Nucleus accumbens (tissue), 56 donors: ENCODE measurements at places on chromosomes 2 and 18.

- DNase-seq, result no peak
Measured at GRCh38 chr18:75638223-75638775, 210.8 kb upstream of the SMIM21 start.

DNA sequence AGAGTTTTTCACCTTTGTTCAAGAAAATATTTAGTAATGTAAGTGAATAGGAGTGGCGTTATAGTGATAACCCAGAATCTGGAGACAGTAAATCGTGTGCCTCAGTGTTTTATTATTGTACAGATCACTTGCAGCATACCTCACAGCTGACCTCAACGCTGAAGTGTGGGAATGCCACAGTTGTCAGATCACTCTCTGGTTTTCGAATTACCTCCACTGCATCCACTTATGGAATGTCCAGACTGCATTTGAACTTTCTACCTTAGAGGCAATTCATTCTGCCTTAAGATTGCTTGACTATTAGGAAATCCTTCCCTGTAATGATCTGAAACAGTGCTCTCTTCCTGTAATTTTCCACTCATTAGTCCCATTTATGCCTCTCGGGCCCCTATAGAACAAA is 164.5 kb upstream of the ALPP start:
- no peak for DNase-seq

- no peak for DNase-seq
Measured at GRCh38 chr2:45722477-45722876, 71.0 kb downstream of the PRKCE start.

DNA sequence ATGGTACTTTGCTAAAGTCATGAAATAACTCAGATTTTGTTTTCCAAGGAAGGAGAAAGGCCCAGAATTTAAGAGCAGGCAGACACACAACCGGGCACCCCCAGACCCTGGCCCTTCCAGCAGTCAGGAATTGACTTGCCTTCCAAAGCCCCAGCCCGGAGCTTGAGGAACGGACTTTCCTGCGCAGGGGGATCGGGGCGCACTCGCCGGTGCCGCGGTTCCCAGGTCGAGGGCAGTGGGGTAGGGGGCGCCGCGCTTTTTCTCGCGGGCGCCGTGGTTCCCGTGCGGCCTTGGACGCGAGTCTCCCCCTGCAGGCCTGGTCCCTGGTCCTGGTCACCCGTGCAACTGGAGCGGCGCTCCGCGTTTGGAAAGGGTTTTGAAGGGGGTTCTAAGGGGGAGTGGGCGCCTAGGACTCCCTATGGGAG is 1.2 kb downstream of the ZNF236 start:
- no peak for DNase-seq

- peak; percentile 22 for DNase-seq
Measured at GRCh38 chr2:120894966-120895365, 159.3 kb downstream of the GLI2 start.

DNA sequence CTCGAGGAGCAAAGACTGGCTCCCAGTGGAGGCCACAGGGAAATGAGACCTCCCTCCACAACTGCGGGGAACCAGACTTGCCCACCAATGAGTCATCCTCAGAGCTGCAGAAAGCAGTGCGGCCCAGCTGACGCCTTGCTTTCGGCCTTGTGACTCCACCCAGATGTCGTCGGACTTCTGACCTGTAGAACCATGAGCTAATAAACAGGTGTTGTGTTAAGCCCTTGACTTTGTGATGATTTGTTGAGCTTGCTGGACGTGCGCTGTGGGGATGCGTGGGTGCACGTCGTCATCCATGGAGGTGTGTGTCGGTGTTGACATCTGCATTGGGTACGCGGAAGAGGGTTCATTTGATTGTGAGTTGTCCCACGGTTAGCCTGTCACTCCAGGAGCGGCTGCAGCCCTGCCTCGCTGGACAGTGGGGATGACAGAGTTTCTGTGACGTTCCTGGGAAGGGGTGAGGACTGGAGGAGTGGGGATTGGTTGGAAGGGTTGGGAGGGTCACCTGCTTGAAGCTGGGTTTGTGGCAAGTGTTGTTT is 154.1 kb downstream of the SH3BP4 start:
- DNase-seq, result no peak

- DNase-seq, result no peak
Measured at GRCh38 chr2:63977904-63978303, 41.3 kb downstream of the VPS54 start.

GRCh38 chr2:186460465-186460864 is 25.6 kb upstream of the ZC3H15 start:
- no peak for DNase-seq

GRCh38 chr2:236545814-236546480 is 23.7 kb upstream of the ACKR3 start:
- no peak for DNase-seq

DNA sequence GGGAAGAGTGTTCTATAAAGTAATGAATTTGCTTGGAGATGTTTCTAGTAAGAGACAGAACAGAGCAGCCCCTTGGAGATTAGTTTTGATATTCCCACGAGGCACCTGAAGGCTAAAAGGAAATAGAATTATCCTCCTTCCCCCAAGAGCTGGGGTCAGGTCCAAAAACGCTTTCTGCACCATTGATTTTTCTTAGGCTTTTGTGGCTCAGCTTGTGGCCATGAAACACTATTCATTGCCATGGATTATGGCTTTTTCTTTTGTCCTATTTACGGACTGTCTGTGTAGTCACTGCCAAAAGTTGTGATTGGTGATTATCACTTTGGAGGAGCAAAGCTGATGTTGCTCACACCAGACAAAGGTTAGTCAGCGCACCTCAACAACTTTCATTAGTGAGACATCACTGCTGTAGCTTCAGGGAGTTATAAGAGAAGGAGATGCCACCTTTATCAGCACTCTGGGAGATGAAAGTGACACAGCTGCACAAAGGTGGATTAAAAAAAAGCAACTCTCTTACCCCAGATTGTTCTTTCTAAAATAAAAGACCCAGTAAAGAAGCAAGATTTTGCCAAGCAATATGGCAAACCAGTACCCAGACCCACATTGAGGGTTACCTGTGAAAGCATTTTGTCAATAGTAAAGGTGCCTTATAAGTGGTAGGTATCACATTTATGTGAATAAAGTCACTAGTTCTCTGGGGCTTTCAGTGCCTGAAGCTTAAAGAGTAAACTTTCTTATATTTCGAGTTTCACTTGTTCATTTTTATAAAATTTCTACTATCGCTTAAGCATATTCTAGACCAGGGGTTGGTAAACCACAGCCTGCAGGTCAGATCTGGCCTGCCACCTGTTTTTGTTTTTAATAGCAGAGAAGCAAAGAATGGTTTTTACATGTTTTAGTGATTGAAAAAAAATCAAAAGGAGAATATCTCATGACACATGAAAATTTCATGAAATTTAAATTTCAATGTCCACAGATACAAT is 10.6 kb downstream of the CXCR4 start:
- DNase-seq, result no peak

DNA sequence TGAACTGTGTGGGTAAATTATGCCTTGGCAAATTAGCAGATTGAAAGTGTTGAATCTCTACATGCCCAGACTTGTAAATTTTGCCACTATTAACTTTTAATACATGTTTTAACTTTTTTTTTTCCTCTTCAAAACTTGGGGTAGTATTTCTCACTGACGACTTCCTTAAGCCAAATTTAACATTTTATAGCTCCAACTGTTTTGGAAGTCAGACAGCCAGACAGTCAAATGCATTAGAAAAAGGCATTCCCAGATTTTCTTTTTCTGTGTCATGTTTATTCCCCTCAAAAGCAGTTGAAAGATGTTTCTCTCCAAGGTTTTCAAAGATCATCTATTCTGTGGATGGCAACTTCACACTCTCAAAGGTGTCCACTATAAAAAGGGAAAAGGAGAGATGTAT is 226.8 kb upstream of the FN1 start:
- no peak for DNase-seq

DNA sequence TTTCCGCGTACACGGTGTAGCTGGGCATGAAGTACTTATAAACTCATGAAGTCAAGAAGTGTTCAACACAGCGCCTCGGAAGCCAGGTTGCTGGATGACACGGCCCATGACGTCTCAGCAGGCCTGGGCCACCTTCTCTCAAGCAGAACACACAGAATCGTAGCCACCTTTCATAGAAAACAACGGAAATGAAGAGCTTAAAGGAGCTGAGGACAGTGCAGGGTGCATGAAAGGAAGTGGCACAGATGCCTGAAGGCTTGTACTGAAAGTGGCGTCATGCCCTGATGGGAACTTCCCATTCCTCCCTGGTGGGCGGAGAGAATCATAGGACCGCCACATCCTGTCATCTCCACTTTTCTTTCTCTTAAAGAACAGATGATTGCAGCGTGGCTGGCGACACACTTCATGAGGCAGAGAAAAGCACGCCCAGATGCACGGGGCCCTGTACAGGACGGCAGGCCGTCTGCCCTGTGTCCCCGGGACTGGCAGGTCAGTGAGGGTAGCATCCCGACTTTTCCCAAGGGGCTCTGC is 31.1 kb downstream of the HDAC4 start:
- no peak for DNase-seq

DNA sequence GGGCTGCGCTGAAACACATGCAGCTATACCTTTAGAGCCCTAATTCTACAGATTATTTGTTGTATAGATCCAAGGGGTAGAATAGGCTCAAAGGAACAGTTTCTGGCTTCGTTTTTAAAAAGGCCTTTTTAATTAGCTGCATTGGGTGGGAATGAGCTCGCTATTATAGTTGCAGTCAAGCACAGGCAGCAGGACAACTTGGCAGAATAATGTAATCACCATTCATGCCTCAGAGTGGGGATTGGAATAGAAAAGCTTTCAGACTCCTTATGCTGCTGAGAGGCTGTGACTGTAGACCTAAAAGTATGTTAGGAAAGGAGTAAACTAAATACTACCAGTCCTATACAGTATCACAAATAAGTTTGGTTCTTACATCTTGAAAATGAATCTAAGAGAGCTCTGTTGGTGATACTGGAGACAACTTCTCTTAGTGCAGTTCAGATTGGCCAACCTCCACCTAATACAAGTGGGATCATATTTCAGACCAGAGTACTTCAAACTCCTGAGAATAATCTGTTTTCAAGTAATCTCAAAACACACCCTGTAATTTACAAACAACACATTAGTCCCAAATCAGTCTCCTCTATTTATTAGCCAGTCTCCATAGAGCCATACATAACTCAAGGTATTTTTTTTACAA is 121.4 kb downstream of the ANTXR1 start:
- DNase-seq, result no peak

DNA sequence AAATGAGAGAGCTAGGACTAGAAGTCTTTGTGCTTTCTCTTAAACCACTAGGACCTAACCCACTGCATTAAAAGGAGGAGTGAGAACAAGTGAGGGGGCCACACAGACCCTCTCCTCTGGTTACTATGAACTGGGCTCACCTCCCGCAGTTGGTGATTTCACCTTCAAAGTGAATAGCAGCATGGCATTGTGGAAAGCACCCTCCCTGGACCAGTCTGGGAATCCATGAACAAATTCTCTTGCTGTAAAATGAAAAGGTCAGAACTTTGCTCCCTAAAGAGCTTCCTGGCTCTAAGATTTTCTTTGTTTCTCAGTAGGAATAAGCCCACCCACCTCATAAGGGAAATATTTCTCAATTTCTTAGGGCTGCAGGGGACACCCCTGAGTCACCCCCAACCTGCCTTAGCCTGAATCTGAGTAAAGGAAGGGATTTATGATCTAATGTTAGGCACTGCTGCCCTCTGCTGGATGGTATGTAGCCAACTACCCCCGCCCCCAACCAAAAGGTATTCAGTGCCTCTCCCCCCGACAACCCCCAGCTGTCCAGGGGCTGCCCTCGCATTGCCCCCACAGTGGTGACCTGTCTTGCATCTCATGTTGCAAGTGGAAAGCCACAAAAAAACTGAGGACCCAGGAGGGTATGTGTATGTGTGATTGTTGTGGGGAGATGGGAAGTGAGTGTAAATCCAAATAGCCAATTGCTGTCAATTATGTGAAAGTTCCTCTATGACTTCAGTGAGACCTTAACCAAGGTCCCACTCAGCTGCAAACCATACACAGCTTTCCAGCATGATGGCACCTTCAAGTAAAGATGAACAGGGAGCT is 230.9 kb upstream of the SLC14A2 start:
- DNase-seq, result peak; percentile 56

DNA sequence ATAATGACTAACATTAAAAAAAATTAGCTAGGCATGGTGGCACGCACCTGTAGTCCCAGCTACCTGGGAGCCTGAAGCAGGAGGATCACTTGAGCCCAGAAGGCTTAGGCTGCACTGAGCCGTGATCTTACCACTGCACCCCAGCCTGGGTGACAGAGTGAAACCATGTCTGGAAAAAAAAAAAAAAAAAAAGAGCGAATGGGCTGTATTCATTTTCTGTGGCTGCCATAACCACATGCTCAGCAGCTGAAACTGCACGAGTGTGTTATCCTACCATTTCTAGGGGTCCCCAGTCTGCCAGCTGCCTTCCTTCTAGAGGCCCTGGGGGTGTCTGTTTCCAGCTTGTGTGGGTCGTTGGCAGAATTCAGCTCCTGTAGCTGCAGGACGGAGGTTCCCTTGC is 247.8 kb downstream of the EIPR1 start:
- DNase-seq, result no peak

- no peak for DNase-seq
Measured at GRCh38 chr2:226658555-226658954, 141.1 kb downstream of the IRS1 start.

GRCh38 chr2:206379266-206379665 is 64.1 kb upstream of the ADAM23 start:
- DNase-seq, result no peak

- no peak for DNase-seq
Measured at GRCh38 chr2:94870440-94871225, 597 bp upstream of the TEKT4 start.

GRCh38 chr2:159904959-159905305 is 106.9 kb upstream of the CD302 start:
- DNase-seq, result no peak

DNA sequence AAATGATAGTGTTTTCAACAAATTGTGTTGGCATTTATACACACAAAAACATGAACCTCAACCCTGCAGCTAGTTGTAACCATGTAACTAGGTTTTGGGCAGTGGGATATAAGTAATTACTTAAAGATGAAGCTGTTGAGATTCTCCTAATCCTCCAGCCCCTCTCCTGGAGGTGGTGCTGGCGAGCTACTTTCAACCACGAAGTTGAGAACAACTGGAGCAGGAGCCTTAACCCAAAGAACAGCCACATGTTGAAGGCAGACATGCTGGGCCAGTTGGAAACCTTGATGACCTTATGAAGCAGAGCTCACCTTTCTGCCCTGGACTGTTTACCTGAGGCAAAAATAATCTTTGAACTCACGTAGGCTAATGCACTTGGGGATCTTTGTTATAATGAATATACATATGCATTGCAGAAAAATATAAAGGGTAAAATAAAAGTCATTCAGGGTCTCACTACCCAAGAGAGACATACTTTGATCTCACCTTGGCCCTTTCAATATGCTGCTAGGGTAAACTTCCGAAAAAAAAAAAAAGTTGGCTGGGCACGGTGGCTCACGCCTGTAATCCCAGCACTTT is 89.6 kb upstream of the NPAS2 start:
- no peak for DNase-seq

GRCh38 chr2:112010751-112011150 is 44.3 kb upstream of the TMEM87B start:
- no peak for DNase-seq

DNA sequence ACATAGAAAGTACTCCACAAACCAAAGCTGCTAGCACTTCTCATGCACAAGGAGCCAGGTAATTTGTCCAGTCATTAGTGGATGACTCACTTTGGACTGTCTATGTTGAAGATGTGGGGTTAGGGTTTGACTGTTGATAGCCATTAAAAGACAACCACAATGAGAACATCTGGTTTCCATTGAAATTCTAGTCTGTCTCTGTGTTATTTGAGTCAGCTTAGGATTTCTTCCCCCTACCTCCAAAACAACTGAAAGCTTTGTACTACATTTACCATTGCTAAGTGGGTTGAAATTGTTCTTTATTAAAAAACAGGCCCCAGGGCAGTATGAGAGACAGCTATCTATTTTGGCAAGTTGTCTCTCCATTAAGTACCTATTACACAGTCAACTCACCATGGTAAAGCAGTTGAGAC is 50.2 kb upstream of the ANKRD44 start:
- no peak for DNase-seq
